ENCODE measurements at places on chromosomes 7 and 10.
A peak's percentile ranks its signal among the peaks of the same experiment; 100 is the strongest.

- no peak for DNase-seq
Measured at GRCh38 chr10:131242007-131242406, 69.5 kb downstream of the TCERG1L start.

GRCh38 chr10:132446661-132447445, 49.9 kb downstream of the PWWP2B start:
- no peak for DNase-seq

DNA sequence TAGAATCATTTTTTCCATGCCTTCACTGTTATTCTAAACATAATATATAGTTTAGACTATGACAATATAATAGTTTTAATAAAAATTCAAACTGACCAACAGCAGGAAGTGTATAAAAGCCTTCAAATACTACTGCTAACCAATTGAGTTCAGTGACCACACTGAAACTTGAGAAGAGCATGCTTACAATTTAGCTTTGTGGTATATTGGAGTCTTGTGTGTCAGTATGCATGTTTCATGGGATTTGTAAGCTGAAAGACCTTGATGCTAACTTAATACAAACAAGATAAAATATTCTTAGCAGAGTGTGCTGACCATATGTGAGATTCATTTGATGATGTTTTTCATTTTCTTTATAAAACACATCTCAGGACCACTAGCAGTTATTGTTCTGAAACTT, 395.5 kb downstream of the SUGCT start:
- no peak for DNase-seq

DNA sequence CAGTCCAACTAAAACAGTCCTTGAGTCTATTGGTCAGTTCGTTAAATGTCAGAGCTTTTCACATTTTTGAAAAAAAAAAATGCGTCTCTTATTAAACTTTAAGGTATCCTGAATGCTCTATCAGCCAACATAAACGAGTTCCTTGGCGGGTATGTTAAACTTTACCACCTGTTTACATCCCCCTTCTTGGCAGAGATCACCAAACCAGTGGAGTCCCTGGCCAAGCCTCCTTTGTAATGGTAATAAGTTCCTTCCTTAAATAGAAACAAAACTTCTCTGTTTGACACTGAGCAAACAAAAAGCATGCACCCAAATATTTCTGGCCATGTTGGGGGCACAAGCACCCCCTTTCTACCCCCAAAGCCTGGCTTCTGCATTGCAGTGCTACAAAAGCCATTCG, 3.2 kb downstream of the TRIL start:
- no peak for DNase-seq

- DNase-seq = no peak
Measured at GRCh38 chr7:56007167-56007652, 42.8 kb downstream of the NIPSNAP2 start.

GRCh38 chr7:95342642-95343307, 18.4 kb upstream of the PON1 start:
- DNase-seq = no peak

GRCh38 chr7:94422827-94423460, 28.2 kb downstream of the COL1A2 start:
- DNase-seq = no peak

GRCh38 chr7:155721056-155721455, 76.6 kb downstream of the RBM33 start:
- DNase-seq = no peak

- DNase-seq = no peak
Measured at GRCh38 chr10:81730891-81731290, 144.1 kb upstream of the NRG3 start.

DNA sequence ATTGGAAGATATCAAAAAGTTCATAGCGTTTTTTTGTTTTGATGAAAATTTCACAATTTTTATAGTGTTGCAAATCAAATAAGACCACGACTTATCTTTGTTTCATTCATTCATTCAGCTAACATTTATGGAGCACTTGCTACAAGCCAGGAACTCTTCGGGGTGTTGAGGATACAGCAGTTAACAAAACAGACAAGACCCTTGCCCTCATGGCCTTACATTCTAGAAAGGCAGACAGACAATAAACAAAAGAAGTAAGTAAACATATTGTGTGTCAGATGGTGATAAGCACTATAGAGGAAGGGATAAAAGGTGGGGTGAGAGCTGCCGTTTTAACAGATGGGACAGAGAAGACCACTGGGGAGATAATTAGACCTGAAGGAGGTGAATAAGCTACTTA, 41.6 kb upstream of the GSAP start:
- DNase-seq = no peak

GRCh38 chr10:62166331-62167131, 102.1 kb downstream of the RTKN2 start:
- no peak for DNase-seq

- DNase-seq = peak; percentile 27
Measured at GRCh38 chr7:28708033-28708951, 249.8 kb downstream of the TRIL start.

DNA sequence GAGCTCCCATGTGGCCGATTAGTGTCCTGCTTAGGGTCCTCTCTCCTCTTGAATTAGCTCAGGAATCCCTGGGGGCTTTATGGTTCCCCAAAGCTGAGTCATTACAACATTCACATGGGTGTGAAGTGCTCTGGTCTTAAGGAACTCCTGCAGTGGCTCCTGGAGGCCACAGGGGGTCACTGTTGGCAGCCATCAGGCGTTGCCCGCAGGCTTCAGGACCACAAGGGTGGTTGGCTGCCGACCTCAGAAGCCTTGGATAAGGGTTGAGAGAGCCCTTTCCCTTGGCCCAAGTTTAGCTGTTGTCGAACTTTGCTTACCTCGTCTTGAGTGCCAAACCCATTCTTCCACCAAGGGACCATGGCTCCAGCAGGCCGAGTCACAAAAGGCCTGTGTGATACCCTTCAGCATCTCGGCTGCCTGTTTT, 61.7 kb downstream of the SH2D4B start:
- DNase-seq = no peak

- DNase-seq = no peak
Measured at GRCh38 chr7:26393818-26394217, 102.2 kb downstream of the SNX10 start.

Measured in hypothalamus (tissue), 51 donors.